Activated CD8-positive, alpha-beta memory T cell treated with anti-CD3 and anti-CD28 coated beads for 1 hour (primary cell): ENCODE measurements at places on chromosomes 1 and 21.
A peak's percentile ranks its signal among the peaks of the same experiment; 100 is the strongest.

- DNase-seq = no peak
These were observed 63.2 kb downstream of the PLEKHA6 start for GRCh38 chr1:204296431-204296988.

DNA sequence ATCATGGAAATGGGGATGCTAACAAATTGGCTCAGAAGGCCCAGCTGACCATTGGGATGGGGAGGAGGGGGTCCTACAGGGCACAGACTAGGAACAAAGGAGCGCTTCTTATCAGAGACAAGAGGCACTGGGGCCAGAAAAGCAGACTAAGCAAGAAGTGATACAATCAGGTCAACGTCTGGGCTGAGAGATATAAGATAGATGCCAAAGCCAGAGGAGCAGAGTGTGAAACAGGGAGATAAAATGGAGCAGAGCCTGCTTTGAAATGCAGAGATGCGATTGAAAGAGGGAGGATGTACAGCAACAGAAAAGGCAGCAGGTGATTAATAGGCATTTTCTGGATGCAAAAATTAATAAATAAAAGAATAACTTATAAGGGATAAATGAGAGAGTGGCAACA lies 127.5 kb upstream of the SAMSN1 start:
- DNase-seq = no peak

DNA sequence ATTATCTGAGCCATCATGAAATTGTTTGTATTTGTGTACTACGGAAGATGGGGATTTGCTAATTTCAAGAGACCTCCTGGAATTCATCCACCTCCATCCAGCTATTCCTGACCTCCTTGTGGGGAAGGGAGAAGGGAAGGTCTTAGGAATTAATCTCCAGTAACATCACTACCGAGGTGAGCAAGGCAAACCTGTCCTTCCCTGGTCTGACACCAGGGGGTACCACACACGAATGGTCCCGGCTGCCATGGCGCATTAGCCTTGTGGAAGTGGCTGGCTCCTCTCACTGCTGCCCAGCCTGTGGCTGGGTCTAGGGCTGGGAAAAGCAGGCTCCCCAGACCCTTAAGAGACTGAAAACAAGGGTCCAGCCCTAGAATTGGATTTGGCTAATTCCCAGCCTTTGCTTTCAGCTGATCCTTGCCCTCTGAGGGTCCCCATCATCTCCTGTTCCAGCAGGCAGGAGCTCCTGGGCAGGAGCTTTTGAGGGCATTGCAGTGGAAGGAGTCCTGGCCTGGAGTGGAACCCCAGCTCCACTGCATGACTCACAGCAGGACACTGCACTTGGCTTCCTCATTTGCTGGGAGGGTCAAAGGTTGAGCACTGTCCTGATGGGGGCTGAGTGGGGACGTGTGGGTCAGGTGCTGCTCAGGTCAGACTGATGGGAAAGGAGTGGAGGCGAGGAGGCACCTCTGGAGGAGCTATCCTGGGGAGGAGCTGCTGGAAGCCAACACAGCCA lies 34.8 kb downstream of the RIMS3 start:
- DNase-seq = no peak

DNA sequence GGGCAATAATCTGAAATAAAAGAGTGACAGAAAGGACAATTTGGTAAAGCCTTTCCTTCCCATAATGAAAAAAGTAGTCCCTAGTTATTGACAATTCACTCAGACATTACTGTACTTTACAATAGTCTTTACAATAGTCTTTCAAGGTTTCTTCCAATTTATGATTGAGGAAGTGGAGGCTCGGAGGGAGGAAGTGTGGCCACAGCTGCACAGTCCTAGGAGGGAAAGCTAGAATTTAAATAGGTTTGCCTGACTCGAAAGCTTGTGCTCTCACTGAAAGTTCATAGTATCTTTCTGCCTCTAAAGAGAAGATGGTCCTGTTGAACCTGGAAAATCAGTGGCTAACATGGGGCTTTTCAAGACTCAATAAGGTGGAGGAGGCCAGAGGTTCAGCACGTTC lies 203.2 kb downstream of the SDCCAG8 start:
- no peak for DNase-seq

- DNase-seq = no peak
These were observed 1.4 kb downstream of the ZNF697 start for GRCh38 chr1:119646521-119647227.

GRCh38 chr21:17768840-17769446 lies 50.2 kb downstream of the C21orf91 start:
- no peak for DNase-seq

GRCh38 chr1:21184276-21184675 lies 7.6 kb upstream of the EIF4G3 start:
- no peak for DNase-seq

- no peak for DNase-seq
These were observed 438.1 kb downstream of the LMO4 start for GRCh38 chr1:87766737-87767136.

DNA sequence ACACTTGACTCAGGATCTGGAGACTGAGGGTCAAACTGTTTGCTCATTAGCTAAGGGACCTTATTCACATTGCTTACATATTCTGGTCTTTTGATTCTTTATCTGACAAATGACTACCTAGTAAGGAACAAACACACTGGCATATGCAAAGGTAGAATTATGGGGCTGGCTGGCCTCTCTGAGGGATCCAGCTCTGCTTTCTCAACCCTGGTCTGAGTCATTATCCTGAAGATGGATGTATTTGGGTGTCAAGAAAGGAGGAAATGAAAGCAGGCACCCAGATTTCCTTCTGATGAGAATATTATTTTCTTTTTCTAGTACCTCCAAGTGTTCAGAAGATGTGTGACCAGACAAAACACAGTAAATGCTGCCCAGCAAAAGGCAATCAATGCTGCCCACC lies 6.0 kb downstream of the SMCP start:
- DNase-seq = no peak

DNA sequence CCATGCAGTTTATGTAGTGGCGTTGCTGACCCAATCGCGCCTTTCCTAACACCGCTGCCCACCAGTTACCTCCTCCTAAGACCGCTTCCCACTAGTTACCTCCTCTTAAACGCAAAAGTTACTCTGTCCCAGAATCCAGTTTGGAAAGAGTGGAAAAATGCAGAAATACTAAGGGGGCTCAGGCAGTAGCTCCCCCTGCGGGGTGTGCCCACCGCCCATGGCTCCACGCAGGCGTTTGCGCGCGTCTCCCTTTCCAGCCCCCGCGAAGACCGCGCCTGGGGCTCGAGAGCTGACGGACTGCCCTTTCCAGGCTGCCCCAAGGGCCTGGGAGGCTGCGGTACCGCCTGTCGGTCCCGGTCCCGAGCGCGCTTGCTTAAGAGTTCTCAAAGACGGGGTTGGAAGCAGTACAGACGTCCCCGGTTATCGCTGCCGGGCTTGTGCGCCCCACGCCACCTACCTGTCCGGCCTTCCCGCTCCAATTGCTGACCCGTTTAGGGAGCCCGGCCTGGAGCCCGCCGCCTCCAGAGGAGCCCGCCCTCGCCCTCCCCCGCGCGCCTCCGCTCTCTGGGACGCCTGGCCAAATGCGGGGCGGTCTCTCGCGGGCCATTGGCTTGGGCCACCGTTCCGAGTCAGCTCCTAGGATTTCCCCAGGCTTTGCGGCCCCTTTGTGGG lies 414.1 kb upstream of the ESRRG start:
- no peak for DNase-seq

GRCh38 chr1:207088701-207089626 lies at the start of gene C4BPB:
Gene C4BPB, plus strand, starts transcription at chr1:207088860. Its CDS starts 672 bp downstream, at chr1:207089532.
- DNase-seq = no peak

DNA sequence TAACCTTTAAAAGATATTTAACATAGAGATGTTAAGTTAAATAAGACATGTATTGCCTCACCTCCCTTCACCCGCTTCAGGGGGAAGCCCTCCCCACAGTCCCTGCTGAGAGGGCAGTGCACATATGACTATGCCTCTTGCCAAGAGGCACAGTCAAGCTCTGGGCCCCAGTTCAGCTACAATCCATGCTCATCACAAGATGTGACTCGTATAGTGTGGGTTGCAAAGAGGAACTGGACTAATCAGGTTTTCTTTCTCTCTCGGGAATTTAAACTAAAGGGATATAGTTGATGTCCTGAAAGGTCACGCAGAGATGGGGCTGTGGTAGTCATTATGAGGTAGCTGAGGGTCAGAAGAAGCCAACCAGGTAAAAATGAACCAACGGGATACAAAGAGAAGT lies 35.6 kb downstream of the LYST start:
- DNase-seq = no peak

DNA sequence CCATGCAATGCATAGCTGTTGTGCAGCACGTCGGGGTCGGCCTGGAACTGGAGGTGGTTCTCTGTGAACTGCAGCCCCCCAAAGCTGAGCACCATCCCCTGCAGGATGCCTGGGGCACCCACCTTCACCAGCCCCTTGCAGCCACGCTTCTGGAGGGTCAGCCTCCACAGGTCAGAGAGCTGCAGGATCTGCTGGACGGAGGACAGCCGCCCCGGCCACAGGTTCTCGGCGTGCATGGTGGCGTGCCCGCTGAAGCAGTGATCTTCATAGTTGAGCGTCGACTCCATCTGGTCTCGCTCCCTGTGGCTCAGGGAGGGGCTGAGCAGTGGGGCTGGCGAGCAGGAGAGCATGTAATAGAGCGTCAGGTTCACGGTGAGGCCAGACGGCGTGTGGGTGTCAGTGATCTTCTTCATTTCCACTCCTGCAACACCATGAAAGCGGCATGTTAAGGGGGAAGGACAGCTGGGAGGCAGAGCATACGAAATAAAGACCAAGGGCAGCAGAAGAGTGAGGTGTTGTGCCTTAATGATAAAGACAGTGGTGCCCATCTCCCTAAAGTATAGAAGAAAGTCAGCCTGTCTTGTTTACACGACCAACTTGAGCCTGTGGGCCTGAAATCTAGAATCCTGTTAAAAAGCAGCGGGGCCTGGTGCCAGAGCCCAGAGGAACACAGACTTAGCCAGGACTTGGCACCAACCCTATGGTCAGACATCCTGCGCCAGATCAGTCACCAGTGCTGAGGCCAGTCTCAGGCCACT lies 3.0 kb downstream of the KIAA2013 start:
- DNase-seq = no peak

DNA sequence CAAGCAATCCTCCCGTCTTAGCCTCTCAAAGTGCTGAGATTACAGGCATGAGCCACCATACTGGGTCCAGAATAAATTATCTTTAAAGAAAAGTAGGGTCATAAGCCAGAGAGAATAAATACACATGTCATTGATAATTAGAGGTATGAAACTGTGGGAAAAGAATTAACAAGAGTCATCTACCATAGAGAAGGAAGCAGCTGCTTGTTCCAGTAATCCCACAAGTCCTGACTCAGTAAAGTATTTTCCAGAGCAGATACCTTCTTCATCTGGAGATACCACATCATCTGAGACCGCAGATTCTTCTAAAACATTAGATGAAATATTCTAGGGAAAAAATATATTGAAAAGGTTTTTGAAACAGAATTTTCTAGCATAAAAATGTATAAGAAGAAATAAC lies 55.7 kb downstream of the USP1 start:
- no peak for DNase-seq

- DNase-seq = no peak
These were observed 14.4 kb downstream of the MAP3K7CL start for GRCh38 chr21:29144736-29145353.

- no peak for DNase-seq
These were observed 121.3 kb downstream of the SEC16B start for GRCh38 chr1:177848577-177848976.

- no peak for DNase-seq
These were observed 12.3 kb downstream of the LMX1A start for GRCh38 chr1:165344198-165344597.

- no peak for DNase-seq
These were observed 63.1 kb downstream of the PTPRU start for GRCh38 chr1:29299446-29299845.

GRCh38 chr1:117820694-117821381 lies 108.6 kb downstream of the GDAP2 start:
- DNase-seq = no peak

DNA sequence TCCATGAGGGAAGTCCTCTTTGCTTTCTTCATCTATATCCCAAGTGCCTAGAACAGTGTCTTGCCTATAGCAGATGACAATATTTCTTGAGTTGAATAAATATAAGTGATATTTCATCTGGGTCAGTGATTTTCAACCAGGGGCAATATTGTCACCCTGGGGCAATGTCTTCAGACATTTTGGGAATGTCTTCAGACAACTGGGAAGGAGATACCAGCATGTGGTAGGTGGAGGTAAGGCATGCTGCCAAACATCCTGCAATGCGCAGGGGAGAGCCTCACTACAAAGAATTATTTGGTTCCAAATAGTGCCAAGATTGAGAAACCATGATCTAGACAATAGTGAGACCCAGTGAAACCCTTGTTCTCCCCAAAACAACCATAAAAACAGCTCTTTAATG lies 54.7 kb downstream of the C1orf94 start:
- DNase-seq = no peak

DNA sequence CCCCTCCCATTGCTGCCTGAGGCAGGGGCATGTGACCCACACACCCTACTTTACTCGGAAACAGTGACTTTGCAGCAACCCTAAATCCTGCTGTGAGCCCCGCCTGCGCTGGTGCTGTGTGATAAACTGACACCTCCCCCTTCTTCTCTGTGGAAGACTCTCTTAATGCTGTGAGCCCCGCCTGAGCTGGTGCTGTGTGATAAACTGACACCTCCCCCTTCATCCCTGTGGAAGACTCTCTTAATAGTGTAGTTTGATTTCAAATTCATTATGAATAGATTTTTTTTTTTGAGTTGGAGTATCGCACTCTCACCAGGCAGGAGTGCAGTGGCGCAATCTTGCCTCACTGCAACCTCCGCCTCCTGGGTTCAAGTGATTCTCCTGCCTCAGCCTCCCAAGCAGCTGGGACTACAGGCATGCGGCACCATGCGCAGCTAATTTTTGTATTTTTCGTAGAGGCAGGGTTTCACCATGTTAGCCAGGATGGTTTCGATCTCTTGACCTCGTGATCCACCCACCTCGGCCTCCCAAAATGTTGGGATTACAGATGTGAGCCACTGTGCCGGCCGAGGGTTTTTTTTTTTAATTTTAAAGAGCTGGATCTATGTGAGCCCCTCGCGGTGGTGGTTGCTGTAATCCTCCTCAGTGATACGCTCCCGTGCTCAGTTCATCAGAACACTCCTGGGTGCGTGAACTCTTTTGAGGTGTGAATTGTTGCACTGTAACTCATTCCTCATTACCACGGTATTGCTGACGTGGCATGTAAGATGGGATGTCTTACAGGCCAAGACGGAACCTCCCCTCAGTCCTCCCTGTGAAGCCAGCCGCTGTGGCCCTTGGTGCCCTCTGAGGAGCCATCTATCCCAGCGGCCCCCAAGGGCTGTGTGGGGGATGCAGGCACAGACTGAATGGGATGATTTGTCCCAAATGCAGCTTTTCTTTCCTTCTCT lies 60.3 kb downstream of the GALNT2 start:
- no peak for DNase-seq

- peak; percentile 75 for DNase-seq
These were observed at the start of gene LUZP1 for GRCh38 chr1:23168445-23169194. Gene LUZP1, minus strand, starts transcription at chr1:23168856.

- no peak for DNase-seq
These were observed 16.8 kb downstream of the RIPK4 start for GRCh38 chr21:41750051-41750450.

DNA sequence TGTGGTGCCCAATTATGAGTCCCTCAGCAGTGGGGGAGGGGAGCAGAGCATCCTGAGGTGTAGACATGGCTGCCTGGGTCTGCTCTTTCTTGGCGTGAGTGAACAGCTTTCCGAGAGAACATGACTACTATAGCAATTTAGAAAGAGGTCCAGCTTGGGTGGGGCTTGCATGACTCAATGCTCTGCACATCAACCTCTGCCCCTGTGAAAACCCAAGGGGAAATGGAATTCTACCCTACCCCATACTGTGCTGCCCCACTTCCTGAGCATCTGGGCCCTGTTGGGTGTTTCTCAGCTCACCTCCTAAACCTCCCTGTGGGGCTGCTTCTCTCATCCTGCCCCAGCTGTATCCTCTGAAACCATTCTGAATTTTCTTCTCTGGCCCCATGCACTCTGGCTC lies 8.2 kb upstream of the AZIN2 start:
- DNase-seq = no peak
